ENCODE measurements at places on chromosomes 7 and 10.

DNA sequence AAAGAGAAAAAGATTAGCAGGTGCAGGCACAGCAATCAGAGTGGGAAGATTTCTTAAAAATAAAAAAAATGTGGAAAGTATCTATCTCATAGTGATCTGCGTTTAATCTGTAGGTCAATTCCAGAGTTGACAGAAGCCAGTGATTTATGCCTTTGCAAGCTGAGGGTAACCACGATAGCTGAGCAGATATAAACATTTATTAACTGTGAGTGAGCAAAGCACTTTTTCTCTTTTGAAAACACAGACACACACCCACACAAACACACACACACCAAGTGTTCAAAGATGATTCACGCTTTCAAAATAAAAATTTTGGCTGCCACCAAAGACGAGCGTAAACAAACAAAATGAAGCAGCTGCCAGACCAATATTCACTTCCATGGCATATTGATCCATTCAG lies 243.2 kb upstream of the SLC26A5 start:
- DNase-seq: no peak

GRCh38 chr7:154750353-154750801 lies 252.5 kb downstream of the PAXIP1 start:
- no peak for DNase-seq

DNA sequence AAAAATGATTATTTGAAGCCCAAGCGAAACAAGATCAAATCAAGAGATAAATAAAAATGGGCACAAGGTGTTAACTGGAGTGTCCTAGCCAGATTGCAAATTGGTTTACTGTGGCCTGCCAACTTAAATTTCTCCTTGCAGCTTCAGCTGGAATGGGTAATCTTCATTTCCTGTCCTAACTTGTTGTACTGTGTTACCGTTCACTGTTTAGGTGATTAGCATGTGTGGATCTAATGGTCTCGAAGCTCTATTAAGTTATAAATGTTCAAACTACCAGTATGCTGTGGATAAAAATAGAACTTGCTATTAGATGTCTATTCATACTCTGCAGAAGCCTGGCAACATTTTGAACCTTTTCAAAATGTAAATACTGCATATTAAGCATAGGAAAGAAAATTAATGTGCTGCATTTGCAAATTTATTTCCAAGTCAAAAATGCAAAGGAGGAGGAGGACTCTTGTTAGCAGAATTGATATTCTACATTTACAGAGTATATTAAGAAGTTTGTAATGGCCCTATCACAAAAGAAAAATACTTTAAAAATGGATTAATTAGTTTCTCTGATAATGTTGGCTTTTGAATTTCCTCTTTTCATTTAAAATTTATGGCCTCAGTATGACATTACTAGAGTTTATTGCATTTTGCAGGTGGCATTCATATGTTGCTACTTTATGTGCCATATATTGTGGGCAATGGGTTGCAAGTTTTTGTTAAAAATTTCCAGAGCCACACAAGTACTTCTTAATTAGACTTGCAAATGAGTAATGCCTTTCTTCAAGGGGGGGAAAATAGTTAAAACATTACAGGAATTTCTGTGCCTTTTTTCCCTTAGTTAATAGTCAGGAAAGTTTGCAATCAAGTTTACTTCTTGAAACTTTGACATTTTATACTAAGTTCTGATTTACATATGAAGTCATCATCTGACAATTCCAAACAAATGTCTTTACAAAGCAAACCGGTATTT lies 92.1 kb downstream of the CABCOCO1 start:
- no peak for DNase-seq

DNA sequence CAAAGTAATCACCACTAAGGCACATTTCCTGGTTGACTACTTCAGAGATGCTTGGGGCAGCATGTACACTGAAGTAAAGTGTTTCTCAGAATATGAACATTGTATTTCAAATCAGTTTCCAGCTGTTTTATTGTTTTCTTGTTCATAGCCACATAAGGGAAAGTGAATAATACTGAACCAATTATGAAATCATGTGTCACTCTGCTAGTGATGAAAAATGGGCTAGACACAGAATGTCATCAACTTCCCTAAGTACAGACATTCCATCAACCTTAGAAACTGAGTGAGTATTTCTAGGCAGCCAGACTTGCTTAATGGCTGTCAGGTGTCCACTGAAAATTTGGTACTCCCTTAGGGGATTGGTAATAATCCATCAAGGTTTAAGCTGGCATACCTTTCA lies 603.5 kb downstream of the ARL4A start:
- no peak for DNase-seq

GRCh38 chr7:159020987-159021386 lies 123.7 kb downstream of the VIPR2 start:
- DNase-seq: peak; percentile 71

- no peak for DNase-seq
These were observed 6.0 kb downstream of the IL15RA start for GRCh38 chr10:5971315-5971832.

- DNase-seq: no peak
These were observed 399 bp upstream of the OGDHL start for GRCh38 chr10:49762566-49762877.

GRCh38 chr10:24483701-24484100 lies 240.0 kb downstream of the ARHGAP21 start:
- DNase-seq: peak; percentile 21

DNA sequence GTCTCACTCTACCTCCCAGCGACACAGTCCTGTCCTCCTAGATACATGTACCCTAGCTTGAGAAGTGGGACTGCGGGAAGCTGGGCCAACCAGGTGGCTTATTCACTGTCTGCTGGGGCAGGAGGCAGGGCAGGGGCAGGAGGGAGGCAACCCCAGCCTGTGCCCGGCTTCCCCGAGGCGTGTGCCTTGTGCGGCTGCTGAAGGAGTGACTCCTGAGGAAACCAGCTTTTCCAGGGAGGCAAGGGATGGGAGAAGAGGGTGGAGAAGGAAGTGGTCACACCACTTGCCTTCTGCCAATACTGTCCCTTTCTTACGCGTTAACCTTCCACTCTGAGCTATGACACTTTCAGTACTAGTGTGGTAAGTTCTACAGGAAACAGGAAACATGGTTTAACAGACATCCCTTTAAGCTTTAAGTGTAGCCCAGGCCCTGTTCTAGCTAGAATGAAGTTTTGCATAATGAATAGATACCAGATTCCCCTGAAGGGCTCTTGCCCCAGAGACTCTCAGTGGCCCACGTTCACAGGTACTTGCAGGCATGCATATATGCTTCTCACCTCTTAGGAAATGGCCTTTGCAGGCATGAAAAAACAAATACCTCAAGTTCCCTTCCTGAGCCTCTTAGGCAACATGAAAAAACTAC lies 40.6 kb downstream of the SYPL1 start:
- DNase-seq: no peak

- peak; percentile 26 for DNase-seq
These were observed 26.7 kb downstream of the PIK3CG start for GRCh38 chr7:106891548-106892410.

GRCh38 chr7:28773423-28774145 lies 184.5 kb downstream of the TRIL start:
- DNase-seq: no peak

GRCh38 chr10:18319628-18320027 lies 179.4 kb downstream of the CACNB2 start:
- no peak for DNase-seq

GRCh38 chr10:6665847-6666246 lies 85.8 kb upstream of the PRKCQ start:
- no peak for DNase-seq

- DNase-seq: no peak
These were observed 18.9 kb downstream of the PODXL start for GRCh38 chr7:131537571-131537978.

DNA sequence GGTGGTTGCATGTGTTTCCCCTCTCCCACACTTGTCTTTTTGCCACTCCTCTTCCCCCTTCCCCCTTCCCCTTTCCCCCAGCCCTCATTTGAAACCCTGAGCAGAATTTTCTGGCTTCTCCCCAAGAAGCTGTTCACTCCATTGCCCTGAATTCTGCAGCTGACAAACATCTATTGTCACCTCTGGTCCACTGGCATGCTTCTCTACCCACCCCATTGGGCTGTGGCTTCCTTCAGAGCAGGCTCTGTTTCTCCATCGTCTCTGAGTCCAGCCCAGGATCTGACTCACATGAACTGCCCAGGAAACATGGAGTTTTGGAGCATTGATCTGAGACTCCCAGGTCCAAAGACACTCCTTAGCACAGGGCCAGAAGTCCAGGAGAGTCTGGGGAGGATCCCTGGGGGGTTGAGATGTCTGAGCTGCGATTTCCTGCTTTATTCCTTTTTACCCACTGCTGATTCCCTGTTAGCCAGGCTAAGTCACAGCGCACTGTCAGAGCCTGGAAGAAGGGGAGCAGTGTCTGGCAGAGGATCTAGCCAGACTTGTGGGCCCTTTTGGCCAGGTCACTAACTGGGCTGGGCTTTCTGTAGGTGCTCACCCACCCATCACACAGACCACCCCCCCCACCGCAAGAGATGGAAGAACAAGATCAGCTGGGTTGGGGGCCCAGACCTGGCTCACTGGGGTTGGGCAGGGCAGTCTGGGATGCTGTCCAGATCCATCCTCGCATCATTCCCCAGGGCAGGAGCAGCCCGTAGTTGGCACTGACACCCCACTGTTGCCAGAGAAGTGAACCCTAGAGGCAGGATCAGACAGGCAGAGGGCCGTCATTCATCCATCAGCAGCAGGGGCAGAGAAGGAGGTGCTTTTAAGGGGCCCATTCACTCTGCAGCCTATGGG lies 3.5 kb downstream of the CHAT start:
- no peak for DNase-seq

GRCh38 chr7:155381852-155382801 lies 75.8 kb upstream of the EN2 start:
- DNase-seq: peak; percentile 43

DNA sequence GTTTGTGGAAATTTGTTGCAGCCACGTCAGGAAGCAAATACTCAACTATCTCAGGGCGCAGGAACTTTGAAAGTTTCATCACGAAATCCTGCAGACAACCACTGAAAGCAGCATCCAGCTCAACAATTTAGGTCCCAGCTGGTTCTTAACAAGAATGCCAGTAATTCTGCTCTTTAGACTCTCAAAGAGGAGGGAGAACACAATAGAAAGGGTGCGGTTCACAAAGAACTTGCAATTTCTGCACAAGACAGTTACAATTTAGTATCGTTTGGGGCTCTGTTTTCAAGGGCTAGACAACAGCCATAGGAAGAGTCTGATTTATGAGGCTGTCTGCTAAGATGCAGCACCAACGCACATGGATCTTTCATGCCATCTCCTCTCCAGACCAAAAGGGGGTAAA lies 223.1 kb downstream of the FGFR2 start:
- DNase-seq: peak; percentile 40

GRCh38 chr10:21495002-21495751 lies 30.3 kb downstream of the SKIDA1 start:
- no peak for DNase-seq

DNA sequence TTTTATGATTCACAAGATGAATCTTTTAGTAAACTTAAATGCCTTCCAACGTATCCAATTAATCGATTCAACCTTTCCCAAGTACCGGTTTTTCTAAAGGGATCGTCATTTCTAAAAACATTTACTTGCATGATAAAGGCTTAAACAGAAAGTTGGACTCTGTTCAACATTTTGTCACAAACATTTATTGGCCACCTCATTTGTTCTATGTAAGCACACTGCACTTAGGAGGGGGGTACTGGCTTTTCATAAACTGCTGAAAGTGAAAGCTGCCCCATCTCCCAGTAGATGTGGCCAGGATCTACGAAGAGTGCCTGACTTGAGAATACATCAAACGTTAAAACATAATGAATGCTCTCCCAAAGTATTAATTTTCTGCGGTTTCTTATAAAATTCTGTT lies 37.3 kb upstream of the LAMB4 start:
- DNase-seq: no peak

GRCh38 chr10:51709324-51709972 lies 10.1 kb upstream of the CSTF2T start:
- DNase-seq: no peak

GRCh38 chr10:101063548-101064414 lies 2.0 kb downstream of the KAZALD1 start:
- peak; percentile 48 for DNase-seq

DNA sequence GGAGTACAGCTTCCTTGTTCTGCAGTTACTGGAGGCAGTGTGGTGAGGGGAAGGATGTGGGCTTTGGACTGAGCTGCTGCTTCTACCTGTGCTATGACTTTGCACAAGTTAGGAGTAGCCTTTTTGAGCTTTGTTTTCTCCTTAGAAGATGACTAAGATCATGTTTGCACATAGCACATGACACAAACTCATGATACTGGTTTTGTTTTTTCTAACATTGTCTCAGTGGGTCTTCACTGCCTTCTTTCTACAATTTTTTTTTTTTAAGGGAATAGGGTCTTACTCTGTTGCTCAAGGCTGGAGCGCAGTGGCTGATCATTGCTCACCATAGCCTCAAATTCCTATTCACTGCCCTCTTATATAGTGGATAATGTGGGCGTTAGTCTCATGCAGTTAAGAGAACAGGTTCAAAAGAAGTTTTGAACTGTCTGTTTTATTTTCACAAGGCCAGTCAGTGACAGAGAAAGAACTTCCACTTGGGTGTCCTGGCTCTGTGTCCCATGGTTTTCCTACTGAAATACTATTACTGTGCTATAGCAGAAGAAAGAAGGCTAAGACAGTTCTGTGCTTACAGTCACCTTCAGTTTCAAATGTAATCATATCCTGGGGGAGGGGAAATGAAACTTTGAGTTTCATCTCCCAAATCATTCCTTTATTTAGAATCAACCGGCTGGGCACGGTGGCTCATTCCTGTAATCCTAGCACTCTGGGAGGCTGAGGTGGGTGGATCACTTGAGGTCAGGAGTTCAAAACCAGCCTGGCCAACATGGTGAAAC lies 72.0 kb downstream of the KAT6B start:
- DNase-seq: no peak

DNA sequence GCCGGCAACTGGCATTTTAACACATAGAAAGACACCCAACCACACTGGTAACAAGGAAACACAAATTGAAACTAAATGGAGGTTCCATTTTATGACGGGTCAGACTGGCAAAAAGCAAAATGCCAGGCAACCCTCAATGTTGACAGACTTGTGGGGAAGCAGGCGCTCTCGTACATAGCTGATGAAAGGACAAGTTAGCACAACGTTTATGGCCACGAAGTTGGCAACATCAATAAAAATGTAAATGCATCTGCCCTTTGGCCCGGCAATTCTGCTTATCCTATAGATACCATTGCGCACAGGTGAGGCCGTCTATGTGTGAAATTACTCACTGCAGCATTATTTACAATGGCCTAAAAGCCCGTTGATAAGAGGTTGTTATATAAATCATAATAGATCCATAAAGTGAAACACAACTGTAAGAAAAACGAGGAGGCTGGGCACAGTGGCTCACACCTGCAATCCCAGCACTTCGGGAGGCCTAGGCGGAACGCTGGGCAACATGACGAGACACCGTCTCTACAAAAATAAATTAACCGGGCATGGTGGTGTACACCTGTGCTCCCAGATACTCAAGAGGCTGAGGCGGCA lies 39.8 kb downstream of the FOXL3 start:
- DNase-seq: no peak

GRCh38 chr10:60414111-60414510 lies 24.4 kb upstream of the ANK3 start:
- DNase-seq: no peak

DNA sequence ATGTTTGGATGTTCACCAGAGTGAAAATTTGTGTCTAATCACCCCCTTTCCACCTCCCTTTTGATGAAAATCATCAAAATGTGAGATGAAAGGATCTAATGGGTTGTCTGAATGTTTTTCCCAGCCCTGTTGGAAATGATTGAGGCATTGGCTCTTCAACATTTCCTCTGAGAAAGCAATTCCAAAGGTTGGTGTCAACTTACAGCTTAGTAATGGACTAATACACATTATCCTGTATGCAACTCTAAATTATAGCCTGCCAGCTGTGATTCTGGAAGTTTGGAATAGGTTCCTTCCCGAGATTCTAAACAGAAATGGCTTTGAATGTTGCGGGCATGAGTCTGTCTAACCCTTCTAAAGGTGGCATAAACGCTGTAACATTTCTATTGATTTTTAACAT lies 152.9 kb downstream of the DYNC1I1 start:
- no peak for DNase-seq
